ENCODE measurements at places on chromosomes 4 and X. TPM values are rescaled to one million over a fixed set of nuclear protein-coding genes. Genes with fewer than 3 reads are reported as not detected.

DNA sequence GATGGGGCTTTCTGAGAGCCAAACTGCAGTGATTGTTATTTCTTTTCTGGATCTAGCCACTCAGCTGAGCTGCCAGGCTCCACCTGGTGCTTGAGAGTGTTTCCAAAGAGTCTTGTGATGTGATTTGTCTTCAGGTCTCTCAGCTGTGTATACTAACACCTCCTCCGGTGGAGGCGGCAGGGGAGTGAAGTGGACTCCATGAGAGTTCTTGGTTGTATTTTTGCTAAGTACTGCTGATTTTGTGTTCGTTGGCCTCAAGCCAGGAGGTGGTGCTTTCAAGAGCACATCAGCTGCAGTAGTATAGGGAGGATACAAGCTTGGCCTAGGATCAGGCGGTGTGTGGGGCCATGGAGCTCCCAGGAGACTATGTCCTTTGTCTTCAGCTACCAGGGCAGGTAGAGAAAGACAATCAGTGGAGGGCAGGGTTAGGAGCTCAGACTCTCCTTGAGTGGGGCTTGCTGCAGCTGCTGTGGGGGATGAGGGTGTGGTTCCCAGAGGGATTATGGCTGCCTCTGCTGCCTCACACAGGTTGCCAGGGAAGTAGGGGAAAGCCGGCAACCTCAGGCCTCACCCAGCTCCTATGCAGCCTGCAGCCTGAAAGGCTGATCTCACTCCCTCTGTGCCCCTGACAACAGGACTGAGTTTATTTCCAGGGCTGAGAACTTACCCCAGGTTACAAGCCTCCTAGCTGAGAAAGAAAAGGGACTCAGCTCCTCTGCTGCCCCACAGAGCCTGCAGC lies 62.4 kb downstream of the NPFFR2 start:
- no peaks in the 10 kb centered on the region for H3K36me3 ChIP-seq
- H3K4me3 ChIP-seq: no peak overlapping the region
- no peak overlapping the region for H3K27ac ChIP-seq

- no peaks in the 10 kb centered on the region for H3K36me3 ChIP-seq
- H3K4me1 ChIP-seq: peaks cover 4% of the 10 kb centered on the region
- no peak for DNase-seq
- no peaks in the 10 kb centered on the region for H3K27me3 ChIP-seq
- no peak overlapping the region for H3K4me3 ChIP-seq
Measured at GRCh38 chrX:31070057-31070468, 1.8 kb downstream of the FTHL17 start.

DNA sequence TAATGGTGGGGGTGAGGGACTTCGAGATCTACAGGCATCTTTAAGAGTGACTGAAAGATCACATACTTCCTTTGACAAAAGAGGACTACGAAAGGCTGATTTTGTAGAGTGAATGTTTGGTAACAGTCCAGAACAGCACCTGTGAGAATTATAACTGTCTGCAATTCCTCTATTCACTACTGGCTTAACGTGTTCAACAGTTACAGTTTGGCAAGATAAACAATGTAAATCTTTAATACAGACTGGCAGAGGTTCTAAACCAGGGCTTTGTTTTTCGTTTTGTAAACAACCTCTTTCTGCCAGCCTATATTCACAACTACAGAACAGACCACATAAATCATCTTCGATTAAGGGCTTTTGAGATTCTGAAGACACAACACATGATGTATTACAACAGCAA lies 66.9 kb downstream of the NCAPG start:
- DNase-seq: no peak
- H3K4me3 ChIP-seq: no peak overlapping the region
- peaks cover 5% of the 10 kb centered on the region for H3K36me3 ChIP-seq

DNA sequence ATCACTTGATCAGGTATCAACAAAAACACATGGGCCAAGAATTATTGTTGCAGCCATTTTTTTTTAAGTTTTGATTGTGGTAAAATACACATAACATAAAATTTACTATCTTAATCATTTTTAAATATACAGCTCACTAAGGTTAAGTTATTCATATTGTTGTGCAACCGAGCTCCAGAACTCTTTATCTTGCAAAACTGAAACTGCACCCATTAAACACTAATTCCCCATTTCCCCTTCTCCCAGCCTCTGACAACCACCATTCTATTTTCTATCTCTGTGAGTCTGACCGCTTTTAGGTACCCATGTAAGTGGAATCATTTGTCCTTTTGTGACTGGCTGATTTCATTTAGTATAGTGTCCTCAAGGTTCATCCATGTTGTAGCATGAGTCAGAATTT lies 126.2 kb upstream of the NDP start:
- H3K36me3 ChIP-seq: no peaks in the 10 kb centered on the region
- no peaks in the 10 kb centered on the region for H3K27me3 ChIP-seq
- no peaks in the 10 kb centered on the region for H3K4me1 ChIP-seq

DNA sequence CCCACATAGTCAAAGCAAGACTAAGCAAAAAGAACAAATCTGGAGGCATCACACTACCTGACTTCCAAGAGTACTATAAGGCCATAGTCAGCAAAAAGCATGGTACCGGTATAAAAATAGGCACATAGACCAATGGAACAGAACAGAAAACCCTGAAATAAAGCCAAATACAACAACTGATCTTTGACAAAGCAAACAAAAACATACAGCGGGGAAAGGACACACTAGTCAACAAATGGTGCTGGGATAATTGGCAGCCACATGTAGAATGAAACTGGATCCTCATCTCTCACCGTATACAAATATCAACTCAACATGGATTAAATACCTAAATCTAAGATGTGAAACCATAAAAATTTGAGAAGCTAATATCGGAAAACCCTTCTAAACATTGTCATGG lies 819.3 kb upstream of the FRG1 start:
- no peaks in the 10 kb centered on the region for H3K36me3 ChIP-seq
- H3K4me1 ChIP-seq: no peaks in the 10 kb centered on the region
- H3K27ac ChIP-seq: no peak overlapping the region
- no peaks in the 10 kb centered on the region for H3K27me3 ChIP-seq
- H3K4me3 ChIP-seq: no peak overlapping the region
- no peak for DNase-seq

GRCh38 chr4:151315212-151315886 lies 10.1 kb downstream of the SH3D19 start:
- no peaks in the 10 kb centered on the region for H3K36me3 ChIP-seq
- H3K27ac ChIP-seq: no peak overlapping the region
- H3K4me1 ChIP-seq: no peaks in the 10 kb centered on the region
- peaks cover 13% of the 10 kb centered on the region for H3K27me3 ChIP-seq
- H3K4me3 ChIP-seq: no peak overlapping the region

DNA sequence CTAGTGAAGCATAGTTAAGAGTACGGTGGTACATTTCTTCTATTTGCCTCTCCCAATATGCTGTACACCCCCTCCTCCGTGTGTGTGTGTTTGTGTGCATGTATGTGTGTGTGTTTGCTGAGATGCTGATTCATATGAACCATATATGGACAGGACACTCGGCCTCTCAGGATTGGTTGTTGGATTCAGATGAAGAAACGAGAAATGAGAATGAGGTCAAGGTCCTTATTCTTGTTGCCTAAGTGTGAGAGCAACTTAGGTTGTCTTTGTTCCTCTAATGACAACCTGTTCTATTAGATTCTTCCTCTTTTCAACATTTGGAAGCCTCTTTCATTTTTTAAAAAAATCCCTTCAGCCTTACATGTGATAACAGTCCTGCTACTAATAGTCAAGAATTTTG lies 1387.6 kb downstream of the STIM2 start:
- no peak overlapping the region for H3K27ac ChIP-seq
- no peak overlapping the region for H3K4me3 ChIP-seq
- no peaks in the 10 kb centered on the region for H3K4me1 ChIP-seq
- H3K36me3 ChIP-seq: no peaks in the 10 kb centered on the region
- no peak for DNase-seq
- no peaks in the 10 kb centered on the region for H3K27me3 ChIP-seq

DNA sequence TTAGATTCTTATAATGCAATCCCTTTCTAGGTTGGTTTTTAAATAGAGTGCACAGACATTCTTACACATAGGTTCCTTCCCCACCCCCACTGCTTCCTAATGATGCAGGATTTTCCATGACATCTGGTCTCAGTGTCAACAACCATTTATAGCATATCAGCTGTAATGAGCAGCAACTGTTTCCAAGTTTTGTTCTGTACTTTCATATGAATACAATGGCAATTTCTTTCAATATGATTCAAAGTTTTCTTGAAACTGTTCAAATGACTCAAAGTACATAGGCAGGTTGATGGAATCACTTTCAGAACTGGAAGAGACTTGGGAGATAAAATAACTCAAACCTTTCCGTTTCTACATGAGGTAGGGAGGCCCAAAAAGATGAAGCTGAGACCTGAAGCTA lies 220.7 kb downstream of the CAMK2D start:
- H3K36me3 ChIP-seq: peaks cover 25% of the 10 kb centered on the region
- no peak for DNase-seq
- H3K4me1 ChIP-seq: peaks cover 14% of the 10 kb centered on the region

GRCh38 chr4:141807103-141807891 lies 170.9 kb downstream of the IL15 start:
- DNase-seq: no peak
- H3K36me3 ChIP-seq: no peaks in the 10 kb centered on the region
- no peak overlapping the region for H3K27ac ChIP-seq
- H3K4me1 ChIP-seq: peaks cover 3% of the 10 kb centered on the region

GRCh38 chr4:181970366-181970765 lies 272.8 kb upstream of the TENM3 start:
- H3K36me3 ChIP-seq: no peaks in the 10 kb centered on the region
- H3K27me3 ChIP-seq: no peaks in the 10 kb centered on the region
- DNase-seq: no peak
- H3K27ac ChIP-seq: no peak overlapping the region
- no peaks in the 10 kb centered on the region for H3K4me1 ChIP-seq

- H3K4me3 ChIP-seq: no peak overlapping the region
- no peaks in the 10 kb centered on the region for H3K27me3 ChIP-seq
- no peak for DNase-seq
- H3K27ac ChIP-seq: no peak overlapping the region
- peaks cover 7% of the 10 kb centered on the region for H3K4me1 ChIP-seq
Measured at GRCh38 chr4:120443116-120443515, 376.5 kb upstream of the MAD2L1 start.

DNA sequence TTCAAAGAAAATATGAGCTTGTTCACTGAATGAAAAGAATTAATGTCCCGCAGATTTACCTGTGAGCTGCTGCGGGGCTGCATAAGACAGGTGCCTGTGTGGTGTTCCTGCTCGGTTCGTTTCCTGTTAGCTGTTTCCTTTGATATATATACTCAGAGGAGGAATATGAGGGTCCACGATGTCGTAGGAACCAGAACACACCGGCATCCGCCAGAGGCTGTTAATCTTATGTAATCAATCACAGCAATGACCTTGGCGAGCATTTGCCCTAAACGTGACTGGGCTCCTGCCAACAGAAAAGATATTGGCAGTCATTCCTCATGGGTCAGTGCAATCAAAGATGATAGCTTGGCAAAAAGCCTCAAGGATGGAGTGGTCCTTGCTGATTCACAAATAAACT lies 260.1 kb downstream of the EVC2 start:
- H3K4me3 ChIP-seq: no peak overlapping the region
- no peak for DNase-seq
- no peaks in the 10 kb centered on the region for H3K36me3 ChIP-seq
- no peaks in the 10 kb centered on the region for H3K27me3 ChIP-seq

DNA sequence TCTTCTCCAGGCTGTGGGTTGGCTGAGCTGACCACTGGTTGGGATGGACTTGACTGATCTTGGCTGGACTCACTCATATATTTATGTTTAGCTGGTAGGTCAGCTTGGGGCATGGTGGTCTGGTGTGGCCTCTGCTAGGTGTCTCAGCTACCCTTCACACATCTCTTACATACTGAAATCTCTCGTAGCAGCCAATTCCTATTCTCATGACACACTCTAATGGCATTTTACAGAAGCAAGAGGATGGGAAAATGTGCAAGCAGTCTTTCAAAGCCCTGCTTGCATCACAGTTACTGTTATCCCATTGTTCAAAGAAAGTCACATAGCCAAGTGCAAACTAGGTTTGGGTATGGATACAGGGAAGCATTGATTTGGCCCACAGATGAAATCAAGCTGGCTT lies 55.5 kb upstream of the PCDH18 start:
- H3K4me3 ChIP-seq: no peak overlapping the region
- H3K4me1 ChIP-seq: no peaks in the 10 kb centered on the region
- no peak for DNase-seq
- no peak overlapping the region for H3K27ac ChIP-seq
- no peaks in the 10 kb centered on the region for H3K36me3 ChIP-seq

DNA sequence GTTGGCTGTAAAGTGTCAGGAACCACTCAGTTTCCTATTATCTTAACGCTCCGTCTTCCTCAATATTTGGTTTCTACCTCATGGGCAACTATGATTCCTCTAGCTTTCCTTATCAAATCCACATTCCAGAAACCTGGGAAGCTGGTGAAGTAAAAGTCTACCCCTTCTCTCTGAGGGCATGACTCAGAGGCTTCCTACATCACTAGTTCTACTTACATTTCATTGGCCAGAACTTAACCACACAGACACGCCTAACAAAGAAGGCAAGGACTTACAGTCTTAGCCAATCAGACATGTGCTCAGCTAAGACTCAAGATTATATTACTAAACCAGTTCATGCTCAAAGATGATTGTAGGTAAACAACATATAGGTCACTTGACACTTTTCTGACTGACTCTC lies 30.4 kb downstream of the COX7B2 start:
- H3K27ac ChIP-seq: no peak overlapping the region
- H3K36me3 ChIP-seq: no peaks in the 10 kb centered on the region
- H3K27me3 ChIP-seq: no peaks in the 10 kb centered on the region
- DNase-seq: no peak

The MAGEH1 gene
- total RNA-seq: 17.9 TPM

The NFXL1 gene
- total RNA-seq: 10.5 TPM

The VCX3B gene
- total RNA-seq: not detected

The TCP11X2 gene
- not detected for total RNA-seq

The KCTD8 gene
- not detected for total RNA-seq

The ARHGEF9 gene
- total RNA-seq: 42.8 TPM

The DDIT4L gene
- total RNA-seq: 0.58 TPM

The NDST3 gene
- not detected for total RNA-seq
